Activated CD4-positive, alpha-beta T cell treated with anti-CD3 and anti-CD28 coated beads for 4 hours (primary cell): ENCODE measurements at places on chromosomes 1 and 21.

GRCh38 chr1:172298141-172298540 lies 122.3 kb upstream of the C1orf105 start:
- no peak for DNase-seq

- DNase-seq = no peak
Measured at GRCh38 chr1:208248307-208248801, 4.2 kb upstream of the PLXNA2 start.

DNA sequence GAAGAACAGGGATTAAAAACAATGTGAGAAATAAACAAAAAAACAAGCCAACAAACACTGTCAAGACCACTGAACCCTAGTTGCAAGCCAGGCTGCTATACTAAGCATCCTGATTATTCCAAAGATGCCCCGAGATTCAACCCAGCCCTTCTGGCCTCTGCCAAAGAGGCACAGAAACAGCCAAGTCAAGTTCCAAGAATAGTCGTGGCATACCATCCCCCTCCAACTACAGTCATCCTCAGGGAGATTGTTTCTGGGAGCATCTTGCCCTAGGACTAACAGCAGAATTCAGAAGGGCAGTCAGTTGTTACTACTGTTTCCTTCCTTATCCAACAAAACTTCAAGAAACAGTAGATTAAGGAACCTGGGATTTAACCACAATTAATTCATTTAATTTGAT lies 52.3 kb downstream of the ABL2 start:
- DNase-seq = no peak

DNA sequence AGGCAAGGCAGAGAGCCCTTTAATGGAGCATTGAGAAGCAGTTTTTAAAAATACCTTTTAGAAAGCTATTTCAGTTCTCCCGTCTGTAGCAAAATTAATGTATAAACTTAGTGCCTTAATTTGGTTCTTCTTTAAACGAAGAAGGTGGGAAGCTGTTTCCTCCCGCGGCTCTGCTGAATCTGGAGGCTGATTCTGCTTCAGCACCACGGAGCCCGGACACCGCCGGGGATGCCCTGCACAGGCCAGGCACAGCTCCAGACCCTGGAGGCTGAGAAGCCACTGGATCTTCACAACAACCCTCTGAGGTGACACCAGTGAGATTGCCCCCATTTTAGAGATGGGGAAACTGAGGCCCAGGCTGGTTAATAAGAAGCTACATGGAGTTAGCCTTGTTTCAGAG lies 175.8 kb upstream of the VAMP3 start:
- no peak for DNase-seq

DNA sequence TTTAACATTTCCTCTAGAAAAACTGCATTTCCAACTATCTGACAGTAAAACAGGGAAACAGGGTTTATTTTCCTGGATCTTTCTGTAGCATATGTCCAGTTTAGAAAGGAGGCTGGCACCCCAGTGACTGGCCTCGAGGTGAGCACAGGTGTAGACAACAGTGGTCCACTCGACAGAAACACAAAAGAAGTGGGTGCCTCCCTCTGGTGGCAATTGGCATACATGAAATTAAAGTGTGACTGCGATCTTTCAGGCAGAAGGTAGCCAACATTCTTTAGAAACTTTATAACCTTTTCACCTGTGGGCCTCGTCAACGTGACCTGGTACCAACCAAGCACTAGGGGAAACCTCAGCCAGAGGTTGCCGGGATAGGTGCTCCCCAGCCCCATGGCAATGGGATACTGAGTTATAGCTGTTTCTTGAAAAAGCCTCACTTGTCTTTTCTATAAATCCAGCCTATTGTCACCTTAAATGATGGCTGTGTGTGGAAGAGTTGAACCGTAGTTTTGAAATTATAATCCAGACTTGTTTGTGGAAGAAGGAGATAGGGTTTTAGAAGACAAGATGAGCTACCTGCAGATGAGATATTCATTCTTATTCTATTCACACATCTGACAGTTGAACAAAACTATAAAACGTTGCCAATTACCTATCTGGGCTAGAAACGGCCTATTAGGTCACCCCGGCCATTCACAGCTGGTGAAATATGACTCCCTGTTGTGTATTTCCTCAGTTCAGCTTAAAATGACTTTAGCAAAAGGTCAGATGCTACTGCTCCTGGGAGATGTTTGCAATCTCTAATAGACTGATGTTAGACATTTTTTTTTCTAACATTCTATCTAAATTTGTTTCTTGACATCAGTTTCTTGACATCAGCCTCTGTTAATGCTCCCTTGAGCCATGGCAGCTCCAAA lies 44.3 kb downstream of the PCP4 start:
- no peak for DNase-seq

DNA sequence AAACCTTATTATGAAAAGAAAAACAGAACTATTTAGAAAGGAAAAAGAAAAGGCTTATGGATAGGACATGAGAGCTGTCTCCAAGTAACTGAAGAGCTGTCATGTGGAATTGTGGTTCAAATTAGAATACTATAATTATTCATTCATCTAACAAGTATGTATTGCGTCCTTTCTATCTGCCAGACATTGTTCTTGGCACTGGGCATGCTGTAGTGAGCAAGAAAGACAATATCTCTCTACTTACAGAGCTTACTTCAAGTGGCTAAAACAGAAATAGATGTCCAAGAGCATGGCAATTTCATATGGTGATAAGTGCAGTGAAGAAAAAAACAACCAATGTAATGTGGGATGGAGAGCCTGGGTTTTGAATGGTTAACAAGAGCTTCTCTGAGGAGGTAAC lies 413.0 kb downstream of the DPYD start:
- DNase-seq = no peak

DNA sequence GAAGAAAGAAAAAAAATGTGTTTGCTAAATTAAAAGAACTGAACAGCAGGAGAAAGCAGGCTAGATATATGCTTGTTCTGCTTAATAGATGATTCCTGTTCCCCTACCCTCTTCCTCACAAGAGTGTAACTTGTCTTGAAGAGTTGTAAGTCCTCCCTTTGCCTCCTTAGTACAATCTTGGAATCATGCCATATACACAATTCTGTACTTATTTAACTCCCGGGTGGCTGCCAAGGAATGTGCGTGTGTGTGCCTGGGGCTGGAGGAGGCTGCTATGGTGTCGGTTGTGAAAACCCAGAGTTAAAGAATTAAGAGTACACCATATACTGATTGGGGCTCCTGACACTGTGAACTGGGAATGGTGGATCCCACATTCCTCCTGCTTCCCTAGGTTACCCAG lies 194.2 kb downstream of the SIPA1L2 start:
- no peak for DNase-seq

DNA sequence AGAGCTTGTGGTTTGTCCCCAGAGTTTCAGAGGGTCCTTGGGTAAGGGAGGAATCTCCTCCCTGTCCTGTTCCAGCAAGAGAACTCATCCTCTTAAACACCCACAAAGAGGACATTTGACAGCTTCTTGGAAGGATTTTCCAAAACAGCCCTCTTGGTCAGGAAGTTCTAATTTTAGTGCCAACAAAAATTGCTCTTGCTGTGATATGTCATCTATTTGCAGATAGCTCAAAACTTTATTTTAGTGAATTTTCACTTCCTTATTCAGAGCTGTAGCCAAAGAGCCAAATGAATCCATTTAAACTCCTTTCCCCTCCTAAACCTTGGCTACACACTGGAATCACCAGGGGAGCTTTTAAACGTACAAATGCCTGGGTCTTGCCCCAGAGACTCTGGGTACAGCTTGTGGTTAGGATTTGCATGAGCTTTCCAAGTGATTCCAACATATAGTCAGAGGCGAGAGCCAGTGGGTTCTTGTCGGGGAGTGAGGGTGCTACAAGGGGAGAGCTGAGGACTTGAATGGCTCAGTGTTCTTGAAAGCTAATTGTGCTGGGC lies 11.8 kb upstream of the RASSF5 start:
- no peak for DNase-seq

GRCh38 chr21:45352621-45353139 lies 52.3 kb upstream of the COL18A1 start:
- no peak for DNase-seq

DNA sequence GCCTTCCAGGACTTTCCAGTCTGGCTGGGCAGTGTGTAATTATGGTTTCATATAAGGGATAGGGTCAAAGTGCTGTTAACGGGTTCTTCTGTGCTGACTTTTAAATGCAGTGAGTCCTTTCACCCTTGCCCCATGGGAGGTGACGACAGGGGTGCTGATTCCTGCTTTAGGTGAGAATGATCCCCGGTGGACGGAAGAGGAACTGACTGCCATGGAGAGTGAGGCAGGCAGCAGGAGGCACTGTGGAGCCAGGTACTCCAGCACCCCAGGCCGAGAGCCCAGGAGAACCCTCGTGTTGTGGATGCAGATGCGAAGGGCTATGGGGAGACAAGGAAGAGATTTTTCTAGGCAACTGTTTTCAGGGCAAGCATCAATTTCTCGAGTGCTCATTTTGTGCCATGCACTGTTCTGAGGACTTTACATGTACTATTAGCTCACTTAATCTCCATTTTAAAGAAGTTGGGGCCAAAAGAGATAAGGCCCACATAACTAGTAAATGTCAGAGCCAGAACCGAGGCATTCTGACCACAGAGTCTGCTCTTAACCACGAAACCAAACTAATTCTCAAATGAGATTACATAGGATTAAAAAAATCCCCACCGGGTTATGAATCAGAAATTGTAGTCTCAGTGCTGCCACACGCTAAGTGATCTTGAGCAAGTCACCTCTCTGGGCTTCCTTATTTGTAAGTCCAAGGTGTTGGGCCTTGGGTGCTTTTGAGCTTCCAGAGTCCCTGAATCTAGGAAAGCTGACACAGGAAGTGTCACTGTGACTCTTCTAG lies 28.2 kb downstream of the STPG1 start:
- peak; percentile 16 for DNase-seq

GRCh38 chr1:113035086-113035485 lies 37.9 kb upstream of the LRIG2 start:
- no peak for DNase-seq

DNA sequence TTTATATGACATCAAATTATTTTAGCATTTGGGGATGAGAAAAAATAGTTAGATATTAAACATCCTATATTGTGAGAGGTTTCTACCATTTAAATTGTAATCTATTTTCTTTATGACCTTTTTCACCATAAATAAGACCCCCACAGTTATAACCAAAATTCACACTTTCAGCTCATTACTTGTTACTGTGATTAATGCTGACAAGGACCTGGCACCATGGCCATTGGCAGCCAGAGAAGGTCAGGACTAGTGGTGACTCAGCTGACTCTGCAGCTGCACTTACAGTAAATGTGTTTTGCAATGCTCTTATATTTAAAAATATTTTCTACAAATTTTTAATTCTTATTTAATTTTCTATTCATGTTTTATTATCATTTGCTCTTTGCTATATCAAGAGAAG lies 133.3 kb upstream of the C1orf105 start:
- DNase-seq = no peak

- DNase-seq = no peak
Measured at GRCh38 chr1:154714638-154715037, 106.7 kb upstream of the ADAR start.

- no peak for DNase-seq
Measured at GRCh38 chr1:243525085-243525487, 269.2 kb downstream of the SDCCAG8 start.

DNA sequence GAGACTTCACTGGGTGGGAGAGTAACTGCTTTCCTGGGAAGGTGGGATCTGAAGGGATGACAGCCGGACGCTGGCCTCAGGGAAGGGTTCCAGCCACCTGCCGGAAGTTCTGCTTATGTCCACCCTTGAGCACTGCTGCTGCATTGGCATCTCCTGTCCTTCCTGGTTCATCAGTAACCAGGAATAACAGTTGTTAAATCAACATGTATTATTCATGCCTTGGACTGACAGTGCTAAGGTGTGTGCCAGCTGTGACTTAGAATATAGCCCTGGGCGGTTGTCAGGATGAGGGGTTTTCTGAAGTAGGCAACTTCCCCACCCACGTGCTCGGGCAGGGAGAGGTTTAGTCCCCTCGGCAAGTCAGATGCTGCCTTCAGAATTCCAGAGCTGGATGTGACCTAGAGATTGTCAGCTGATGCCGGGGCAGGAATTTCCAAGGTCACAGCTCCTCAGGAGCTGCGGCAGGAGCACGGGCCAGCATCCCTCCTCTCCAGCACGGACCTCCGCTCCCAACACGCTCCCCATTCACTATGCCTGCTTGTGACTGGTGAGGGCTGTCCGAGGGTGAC lies 17.9 kb downstream of the CLDN14 start:
- no peak for DNase-seq

GRCh38 chr21:34936371-34936789 lies 112.7 kb downstream of the RUNX1 start:
- DNase-seq = no peak

DNA sequence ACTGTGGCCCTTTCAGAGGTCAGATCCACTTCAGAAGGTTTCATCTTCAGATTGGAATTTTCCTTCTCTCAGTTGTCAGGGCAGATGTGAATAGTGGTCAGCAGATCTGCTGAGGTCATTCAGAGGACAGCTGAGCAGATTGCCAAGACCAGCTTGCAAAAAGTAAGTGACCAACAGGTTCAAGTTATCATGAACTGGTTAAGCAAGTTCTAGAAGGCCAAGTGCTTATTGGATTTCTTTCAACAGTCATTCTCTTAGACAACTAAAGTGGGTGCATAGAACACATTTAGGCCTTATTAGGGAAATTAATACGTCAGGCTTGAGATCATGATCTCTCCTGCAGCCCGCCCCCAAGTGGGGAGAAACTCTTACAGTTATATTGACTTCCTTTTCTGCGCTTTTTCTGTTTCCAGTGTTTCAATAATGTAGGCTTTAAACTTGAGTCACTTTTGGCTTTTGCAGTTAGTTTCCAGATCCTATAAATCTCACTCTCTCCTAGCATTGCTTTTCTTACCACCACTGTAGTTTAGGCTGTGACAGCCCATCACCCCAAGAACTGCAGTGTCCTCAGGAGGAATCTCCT lies 96.4 kb downstream of the C1orf21 start:
- no peak for DNase-seq

DNA sequence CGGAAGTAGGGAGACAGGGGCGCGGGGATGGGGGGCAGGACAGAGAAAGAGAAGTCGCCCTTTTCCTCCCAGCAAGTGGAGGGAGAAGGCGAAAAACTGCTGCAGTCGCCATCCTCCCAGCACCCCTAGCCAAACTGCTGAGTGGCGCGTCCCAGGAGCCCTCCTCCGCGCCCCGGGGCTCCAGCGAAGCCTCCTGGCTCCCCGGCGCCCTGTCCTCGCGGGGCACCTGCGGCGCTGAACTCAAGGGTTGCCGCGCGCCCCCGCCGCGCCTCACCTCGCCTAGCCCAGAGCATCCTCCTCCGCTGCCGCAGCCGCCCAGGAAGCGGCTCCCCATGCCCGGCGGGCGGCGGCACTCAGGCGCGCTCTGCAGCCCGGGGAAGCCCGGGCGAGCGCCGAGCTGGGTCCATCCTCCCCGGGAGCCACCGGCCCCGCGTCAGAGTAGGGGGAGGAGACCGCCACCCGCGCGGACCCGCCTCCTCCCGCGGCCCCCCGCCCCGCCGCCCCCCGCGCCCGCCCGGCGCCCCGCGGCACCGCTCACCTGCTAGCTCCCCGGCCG lies at the start of gene DAB1:
TSS of gene DAB1 (minus strand) at position 405 of the 556 bp plus-strand sequence. CDS start 133,030 bp downstream, outside the sequence.
- no peak for DNase-seq
